Fibroblast of lung (primary cell): ENCODE measurements at places on chromosomes 4 and X. TPM values are rescaled to one million over a fixed set of nuclear protein-coding genes. Genes with fewer than 3 reads are reported as not detected.

DNA sequence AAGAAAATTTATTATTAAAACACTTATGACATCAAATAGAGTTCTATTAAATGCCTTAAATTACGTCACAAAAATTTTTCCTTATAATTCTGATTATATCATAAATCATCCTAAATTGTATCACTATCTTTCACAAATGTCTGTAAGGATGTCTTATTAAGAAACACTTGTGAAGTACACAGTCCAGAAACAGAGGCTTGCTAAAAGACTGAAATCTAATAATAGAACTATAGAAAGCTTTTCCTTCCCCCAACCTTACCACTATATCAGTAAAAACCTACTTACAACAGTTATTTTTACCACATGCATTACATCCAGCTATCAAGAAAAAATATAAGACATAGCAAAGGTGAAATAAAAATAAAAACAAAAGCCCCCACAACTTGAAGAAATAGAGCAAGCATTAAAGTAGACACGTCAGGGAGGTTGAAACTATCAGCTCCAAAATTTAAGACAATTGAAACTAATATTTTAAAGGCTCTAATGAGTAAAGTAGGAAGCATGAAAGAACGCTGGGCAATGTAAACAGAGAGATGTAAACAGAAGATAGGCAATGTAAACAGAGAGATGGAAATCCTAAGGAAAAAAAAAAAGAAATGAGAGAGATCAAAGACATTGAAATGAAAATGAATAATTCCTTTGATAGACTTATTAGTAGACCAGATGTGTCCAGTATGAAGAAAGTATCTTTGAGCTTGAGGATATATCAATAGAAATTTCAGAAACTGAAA, 94.9 kb upstream of the TECRL start:
- no peak for DNase-seq

DNA sequence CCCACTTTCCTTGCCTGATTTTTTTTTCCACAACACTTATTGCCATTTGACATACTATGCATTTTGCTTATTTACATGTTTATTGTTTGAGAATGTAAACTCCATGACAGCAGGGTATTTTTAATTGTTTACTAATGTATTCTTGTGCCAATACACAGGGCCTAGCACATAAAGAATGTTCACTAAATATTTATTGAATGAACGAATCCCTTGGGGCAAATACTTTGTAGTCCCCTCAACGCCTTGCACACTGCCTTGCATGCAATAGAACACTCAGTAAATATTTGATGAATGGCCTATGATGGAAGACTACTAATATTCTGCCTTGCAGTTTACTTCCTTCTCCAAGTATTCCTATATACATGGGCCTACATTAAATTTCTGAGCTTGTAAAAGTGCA, 1.4 kb upstream of the PRPS1 start:
- no peak for DNase-seq

DNA sequence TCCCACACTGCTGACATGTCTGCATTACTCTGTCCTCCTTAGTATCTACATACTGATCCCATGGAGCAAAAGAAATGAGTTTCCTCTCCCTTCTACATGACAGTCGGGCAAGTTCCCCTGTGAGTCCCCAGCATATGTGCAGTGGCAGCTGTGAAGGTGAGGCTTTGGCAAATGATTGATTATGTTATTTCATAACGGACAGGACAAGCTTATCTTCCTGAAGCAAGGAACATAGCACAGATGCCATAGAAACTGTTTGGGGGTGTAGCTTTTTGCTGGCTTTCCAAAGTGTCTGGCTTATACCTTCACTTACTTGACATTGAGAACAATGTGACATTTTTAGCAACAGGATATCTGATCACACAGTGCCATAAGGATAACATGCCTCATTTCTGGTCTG, 136.8 kb upstream of the PDLIM3 start:
- DNase-seq = no peak

- DNase-seq = no peak
These were observed 12.2 kb upstream of the FGF2 start for GRCh38 chr4:122814426-122814825.

DNA sequence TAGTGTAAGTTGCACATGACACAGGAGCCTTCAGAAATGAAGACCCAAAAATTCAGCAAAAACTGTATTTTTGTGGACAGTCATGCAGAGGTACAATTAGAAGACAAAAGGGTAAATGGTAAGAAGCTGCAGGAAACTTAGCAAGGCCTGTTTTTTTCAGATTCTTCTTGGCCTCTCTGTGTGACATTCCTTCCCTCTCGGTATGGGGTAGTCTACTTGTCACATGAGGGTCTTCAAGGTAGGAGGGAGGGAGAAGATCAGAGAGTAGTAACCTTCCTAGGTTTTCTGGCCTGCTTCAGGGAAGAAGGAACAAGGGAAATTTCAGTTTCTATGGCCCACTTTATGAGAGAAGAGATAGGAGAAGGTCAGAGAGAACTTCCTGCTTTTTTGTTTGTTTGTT, 230.4 kb upstream of the PPP1R2C start:
- DNase-seq = no peak

- no peak for DNase-seq
These were observed 23.7 kb downstream of the FAM114A1 start for GRCh38 chr4:38891051-38891983.

Gene FABP2
- total RNA-seq = not detected in 2 replicates

Gene FTSJ1
- 22.6 and 29.4 TPM in 2 replicates for total RNA-seq

Gene ATOH1
- not detected in 2 replicates for total RNA-seq

Gene FAM193A
- 7.4 and 10.9 TPM in 2 replicates for total RNA-seq

Gene DKK2
- under 0.01 and 1.2 TPM in 2 replicates for total RNA-seq

Gene FMR1NB
- not detected in 2 replicates for total RNA-seq
